Stimulated activated CD8-positive, alpha-beta memory T cell treated with anti-CD3 and anti-CD28 coated beads, Interleukin-2, amount 100 ng/mL, for 1 hour (primary cell): ENCODE measurements at places on chromosomes 5 and 9.

DNA sequence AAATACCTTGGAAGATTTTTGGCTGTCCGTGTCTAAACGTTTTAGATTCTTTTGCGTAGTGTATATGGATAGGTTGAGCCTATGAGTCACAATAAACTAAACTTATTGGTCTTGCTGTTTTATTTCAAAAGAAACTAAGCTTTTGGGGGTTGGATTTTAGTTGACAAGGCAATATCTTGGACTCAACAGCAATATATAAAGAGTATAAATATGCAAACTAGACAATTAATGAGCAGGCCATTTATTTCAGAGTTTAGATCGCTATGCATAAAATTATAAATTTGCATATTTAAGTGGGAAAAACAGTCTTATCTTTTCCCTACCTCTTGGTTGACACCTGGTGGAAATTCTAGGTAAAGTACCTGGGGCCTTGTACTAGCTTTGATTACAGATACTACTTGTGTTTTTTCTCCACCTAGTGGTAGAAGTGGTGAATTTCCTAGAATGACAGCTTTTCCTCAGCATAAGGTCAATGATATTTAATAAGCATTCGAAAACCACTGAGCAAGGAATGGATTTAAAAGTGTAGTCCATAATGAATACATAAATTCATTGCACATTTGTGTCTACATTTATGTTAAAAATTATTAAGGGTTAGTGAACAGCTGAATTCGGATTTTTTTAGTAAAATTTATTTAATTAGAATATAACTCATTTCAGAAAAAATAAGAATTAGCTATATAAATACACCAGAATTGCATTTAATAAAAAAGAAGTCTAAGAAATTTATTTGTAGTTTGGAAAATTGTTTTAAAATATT is 1.7 kb upstream of the ARRDC3 start:
- no peak for DNase-seq

DNA sequence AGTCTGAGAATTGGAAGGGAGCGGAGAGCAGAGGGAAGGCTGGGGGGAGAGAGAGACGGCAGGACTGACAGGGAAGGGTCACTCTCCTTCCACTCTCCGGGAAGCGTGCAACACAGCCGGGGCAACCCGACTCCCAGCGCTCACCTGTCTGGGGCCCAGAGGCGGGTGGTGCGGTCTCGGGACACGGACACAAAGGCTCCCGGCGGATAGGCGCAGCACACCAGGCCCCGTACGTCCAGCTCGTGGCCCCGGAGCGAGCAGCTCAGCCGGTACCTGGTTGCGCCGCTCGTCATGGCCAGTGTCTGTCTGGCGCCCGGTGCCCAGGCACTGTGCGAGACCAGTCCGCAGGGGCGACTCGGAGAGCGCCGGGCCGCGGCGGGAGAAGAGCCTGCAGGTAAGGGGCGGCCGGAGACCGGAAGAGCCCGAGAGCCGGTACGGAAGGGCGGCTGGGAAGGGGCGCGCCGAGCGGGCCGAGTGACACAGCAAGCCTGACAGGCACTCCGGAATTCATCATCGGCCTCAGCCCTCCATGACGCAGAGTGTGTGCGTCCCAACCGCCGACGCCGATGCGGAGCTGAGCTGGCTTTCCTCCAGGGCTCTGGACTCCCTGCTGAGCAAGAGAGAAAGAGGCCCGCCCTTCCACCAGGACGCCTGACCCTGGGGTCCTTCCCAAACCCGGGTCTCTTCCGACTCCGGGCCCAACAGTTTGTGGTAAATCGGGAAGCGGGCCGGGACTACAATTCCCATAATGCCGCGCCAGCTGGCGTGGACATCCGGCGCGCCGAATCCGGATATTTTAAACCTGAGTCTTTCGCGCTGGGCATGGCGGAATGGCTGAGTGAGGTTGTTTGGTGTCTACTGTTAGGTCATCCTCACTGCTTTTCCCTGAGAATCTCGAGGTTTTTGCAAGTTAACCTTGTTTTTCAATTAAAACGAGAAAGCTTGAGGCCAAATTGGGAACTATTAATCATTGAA is at the start of gene PLAA:
Gene PLAA, minus strand, starts transcription at position 490 of the 975 bp plus-strand sequence. Its CDS starts 197 bp downstream, at position 293.
- peak; percentile 74 for DNase-seq

GRCh38 chr5:88805151-88805784 is 77.7 kb downstream of the MEF2C start:
- no peak for DNase-seq

DNA sequence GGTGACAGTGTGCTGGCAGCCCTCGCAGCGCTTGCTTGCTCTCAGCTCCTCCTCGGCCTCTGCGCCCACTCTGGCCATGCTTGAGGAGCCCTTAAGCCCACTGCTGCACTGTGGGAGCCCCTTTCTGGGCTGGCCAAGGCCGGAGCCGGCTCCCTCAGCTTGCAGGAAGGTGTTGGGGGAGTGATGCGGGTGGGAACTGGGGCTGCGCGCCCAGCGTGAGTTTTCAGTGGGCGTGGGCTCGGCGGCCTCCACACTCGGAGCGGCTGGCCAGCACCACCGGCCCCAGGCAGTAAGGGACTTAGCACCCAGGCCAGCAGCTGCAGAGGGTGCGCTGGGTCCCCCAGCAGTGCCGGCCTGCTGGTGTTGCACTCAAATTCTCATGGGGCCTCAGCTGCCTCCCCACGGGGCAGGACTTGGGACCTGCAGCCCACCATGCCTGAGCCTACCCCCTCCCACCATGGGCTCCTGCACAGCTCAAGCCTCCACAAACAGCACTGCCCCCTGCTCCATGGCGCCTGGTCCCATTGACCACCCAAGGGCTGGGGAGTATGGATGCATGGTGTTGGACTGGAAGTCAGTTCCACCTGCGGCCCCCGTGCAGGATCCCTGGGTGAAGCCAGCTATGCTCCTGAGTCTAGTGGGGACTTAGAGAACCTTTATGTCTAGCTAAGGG is 223.1 kb upstream of the PTPRD start:
- DNase-seq, result no peak

DNA sequence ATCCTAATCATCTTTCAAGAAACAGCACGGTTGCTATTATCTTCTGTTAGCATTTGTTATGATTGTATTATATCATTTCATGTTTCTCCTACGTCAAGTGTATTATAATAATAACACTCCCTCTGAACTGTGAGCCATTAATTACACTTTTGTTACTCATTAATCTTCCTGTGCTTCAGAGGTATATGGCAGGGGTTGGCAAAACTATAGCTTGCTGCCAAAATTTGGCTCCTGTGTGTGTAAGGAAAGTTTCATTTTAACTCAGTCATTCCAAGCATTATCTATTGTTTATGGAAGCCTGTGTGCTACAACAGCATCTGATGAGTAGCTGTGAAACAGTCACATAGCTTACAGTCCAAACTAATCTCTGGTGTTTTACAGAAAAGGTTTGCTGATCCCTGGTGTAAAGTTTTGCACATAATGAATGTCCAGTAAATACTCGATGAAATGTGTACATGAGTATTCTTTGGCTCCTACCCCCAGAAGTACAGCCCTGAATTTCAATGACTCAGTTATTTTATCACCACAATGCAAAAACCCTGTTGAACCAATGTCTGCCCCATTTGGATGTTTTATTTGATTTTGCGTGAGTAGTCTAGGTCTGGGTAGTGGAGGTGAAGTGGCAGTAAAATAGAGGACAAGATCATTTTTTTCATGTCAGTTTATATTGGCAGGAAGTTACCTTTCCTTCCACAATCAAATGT is 648.2 kb downstream of the MAT2B start:
- DNase-seq, result no peak

- no peak for DNase-seq
These were observed 2.7 kb upstream of the PCBD2 start for GRCh38 chr5:134902071-134902801.

GRCh38 chr9:70259512-70259802 is 679 bp downstream of the SMC5 start:
- no peak for DNase-seq

GRCh38 chr5:36705055-36705454 is 98.6 kb downstream of the SLC1A3 start:
- DNase-seq, result no peak

DNA sequence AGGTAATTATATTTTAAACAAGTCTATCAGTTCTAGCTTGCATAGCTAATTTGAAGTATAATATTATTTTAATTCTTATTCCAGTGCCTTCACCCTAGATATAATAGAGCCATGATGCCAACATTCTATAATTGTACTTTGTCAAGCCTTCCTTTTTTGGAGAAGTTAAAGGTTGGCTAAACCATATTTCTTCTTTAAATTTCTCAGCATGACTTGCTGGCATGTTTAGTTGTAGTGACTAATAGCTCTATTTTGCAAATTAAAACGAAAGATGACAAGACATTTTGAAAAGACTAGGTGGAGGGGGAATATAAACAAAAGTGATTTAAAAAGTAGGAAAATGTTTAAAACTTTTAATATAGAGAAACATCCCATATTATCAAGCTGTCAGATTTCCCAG is 400.7 kb downstream of the PSAT1 start:
- no peak for DNase-seq

GRCh38 chr9:5566054-5566618 is 55.8 kb downstream of the PDCD1LG2 start:
- DNase-seq, result no peak

- no peak for DNase-seq
These were observed 458.8 kb downstream of the SPATA31D1 start for GRCh38 chr9:82447343-82447742.

DNA sequence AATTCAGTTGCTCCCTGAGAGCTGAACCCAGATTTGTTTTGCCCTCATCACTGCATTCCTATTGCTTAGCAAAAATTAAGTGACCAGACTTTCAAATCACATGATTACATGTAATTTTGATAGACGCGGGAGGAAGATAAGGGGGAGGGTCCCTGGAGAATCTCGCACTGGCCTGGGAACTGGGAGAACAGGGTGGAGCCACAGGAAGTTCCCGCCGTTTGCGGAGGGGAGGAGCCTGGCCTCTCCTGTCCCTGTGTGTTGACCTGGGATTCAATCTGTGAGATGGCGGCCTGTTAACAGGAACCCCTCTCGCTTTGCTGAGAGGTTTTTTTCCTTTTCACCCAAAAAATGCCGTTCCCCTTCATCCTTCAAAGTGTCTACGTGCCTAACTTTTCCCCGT is 142.9 kb upstream of the OR13F1 start:
- no peak for DNase-seq

DNA sequence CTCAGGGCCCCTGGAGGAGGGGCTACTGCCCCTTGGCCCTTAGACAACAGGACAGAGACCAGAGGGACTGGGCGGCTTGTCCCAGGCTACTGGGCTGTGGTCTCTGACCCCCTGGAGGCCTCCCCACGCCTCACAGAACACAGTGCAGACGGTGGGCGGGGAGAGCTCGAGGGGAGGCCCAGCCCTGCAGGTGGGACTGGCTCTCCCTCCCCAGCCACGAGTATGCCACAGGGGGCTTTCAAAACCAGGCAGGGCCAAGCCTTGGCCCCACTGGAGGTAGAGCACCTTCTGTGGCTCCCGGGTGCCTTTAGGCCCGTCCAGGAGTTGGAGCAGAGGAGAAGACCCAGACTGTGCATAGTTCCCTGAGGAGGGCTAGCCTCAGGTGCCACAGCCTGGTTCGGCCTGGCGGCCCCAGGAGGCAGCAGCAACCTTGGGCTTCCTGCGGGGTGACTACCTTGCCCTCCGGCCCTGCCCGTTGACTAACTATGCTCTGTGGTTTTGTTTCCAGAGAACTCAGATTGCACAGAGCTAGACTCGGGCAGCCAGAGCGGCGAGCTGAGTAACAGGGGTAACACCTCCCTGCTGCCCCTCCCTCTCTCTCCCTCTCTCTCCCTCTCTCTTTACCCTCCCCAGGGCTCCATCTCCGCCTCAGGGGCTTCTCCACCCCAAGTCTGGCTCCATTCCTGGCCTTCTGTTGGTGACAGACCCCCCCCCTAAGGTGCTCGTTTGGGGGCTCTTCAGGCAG is 15.5 kb downstream of the CARD19 start:
- no peak for DNase-seq

DNA sequence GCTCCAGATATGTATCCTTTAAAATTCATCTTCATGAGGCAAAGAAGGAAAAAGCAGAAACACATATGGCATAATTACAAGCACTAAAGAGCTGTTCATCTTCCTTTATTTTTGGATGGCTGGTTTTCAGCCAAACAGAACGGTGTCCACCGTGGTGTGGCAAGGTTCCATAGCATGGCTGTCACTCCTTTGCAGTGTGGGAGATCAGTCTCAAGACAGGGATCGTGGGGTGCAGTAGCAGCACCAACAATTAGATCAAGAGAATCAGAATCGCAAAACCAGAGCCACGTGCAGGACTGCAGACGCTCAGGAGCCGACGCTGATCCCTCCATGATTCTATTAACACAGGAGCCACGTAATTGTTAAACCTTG is 79.5 kb downstream of the SEMA4D start:
- DNase-seq, result no peak

DNA sequence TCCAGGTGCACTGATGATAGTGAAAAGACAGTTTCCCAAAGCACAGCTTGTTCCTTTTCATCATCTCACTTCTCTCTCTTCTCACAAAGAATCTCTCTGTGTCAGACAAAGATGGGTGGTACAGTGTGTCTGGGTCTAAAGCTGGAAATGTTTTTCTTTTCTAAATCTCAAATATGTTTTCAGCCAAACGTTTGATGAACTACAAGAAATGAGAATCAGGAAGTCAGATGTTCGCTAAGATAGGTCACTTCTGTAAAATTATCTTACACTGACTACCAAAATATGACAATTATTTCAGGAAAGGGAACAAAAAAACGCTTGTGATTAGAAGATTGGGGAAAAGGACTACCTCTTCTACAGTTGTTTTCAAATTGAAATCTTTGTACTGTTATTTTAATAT is 708.8 kb downstream of the PTPRD start:
- no peak for DNase-seq

DNA sequence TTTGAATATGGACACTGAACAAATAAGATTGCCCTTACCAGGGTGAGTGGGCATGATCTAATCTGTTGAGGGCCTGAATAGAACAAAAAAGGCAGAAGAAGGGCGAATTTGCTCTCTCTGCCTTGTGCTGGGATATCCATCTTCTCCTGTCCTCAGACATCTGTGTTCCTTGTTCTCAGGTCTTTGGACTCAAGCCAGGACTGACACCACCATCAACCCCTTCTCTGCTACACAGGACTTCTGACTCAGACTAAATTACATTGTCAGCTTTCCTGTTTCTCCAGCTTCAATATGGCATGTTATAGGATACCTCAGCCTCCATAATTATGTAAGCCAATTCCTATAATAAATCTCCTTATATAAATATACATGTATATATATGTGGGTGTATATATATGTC is 40.8 kb upstream of the SLCO6A1 start:
- DNase-seq, result no peak

- no peak for DNase-seq
These were observed 12.0 kb downstream of the SAXO1 start for GRCh38 chr9:19020886-19021455.

DNA sequence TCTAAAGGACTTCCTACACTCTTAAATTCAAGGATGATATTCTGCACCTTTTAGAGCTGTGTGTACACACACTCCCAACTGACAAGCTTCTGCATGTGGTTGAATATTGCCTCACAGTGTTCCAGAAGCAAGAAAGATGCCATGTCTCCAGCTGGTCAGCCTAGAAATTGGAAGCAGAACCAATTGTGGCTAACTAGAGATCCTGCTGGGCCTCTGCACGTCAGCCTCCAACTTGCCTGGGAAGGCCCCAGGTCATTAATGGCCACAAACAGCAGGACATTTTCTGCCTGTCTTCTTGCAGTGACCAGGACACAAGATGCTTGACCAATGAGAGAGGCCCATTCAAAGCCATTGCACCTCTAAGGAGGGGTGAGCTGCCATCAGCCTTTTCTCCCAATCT is 571.9 kb upstream of the BRINP1 start:
- DNase-seq, result no peak

- DNase-seq, result no peak
These were observed 202.8 kb upstream of the KLF9 start for GRCh38 chr9:70617033-70617828.

- DNase-seq, result no peak
These were observed 119.2 kb downstream of the MSX2 start for GRCh38 chr5:174843263-174844250.

- no peak for DNase-seq
These were observed 105.1 kb downstream of the PHF2 start for GRCh38 chr9:93681269-93682154.
